ENCODE measurements at places on chromosomes 6 and 20.
A peak's percentile ranks its signal among the peaks of the same experiment; 100 is the strongest.

GRCh38 chr6:119310486-119311036 is 39.0 kb downstream of the MAN1A1 start:
- DNase-seq, result no peak

DNA sequence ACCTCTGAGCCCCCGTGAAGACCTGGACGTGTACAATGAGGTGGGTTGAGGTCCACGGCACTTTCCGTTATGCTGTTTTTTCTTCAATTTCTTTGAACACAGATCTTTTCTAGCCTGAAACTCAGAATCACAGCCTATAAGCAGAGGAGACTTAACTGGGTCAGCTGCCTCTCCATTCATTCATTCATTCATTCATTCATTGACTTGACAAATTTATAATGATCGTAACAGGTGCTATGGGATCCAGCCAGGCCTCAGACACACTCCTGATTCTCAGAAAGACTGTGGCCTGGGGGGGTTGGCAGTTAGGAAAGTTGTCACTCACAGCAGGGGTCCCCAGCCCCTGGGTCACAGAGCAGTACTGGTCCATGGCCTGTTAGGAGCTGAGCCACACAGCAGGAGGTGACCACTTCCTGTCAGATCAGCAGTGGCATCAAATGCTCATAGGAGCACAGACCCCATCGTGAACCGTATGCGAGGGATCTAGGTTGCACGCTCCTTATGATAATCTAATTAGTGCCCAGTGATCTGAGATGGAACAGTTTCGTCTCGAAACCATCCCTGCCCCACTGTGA is 38.6 kb upstream of the IRF4 start:
- DNase-seq, result no peak

- DNase-seq, result peak; percentile 15
Measured at GRCh38 chr20:44457016-44457415, 18.7 kb upstream of the TTPAL start.

DNA sequence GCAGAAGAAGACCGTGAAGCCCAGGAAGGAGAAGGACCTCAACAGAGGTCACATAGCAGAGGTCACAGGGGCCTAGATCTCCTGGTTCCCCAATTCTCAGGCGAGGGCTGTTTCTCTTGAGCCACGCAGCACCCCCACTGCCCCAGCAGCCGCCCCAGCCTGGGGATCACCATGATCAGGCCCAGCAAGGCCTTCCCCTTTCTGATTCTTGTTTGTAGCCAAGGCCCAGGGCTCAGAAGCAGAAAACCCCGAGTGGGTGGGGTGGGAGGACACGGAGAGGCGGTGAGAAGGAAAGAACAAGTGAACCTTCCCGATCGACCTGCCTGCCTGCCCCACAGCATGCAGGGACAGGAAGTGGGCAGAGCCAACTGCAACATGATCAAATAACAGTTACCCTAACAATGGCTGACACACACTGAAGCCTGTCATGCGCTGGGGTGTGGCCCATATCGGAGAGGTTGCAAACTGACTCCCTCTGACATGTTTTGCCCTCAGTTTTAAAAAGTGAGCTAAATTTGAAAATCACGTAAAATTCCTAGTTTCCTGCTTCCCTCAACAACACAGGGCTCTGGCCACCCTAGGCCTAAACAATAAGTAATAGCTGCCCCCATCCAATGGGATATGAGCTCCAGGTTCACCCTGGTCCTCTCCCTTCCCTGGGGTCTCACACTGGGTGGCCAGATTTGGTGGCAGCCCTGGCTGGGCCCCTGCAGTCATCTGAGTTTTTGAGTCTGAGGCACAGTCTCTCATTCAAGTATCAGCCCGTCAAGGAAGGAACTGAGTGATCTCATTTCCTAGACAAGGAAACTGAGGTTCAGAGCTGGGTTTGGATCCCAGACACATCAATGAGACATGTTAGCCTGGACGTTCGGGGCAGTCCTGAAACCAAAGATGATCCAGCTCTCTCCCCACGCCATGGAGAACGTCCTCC is 6.5 kb downstream of the PEDS1 start:
- no peak for DNase-seq

GRCh38 chr20:21826976-21827375 is 121.5 kb downstream of the PAX1 start:
- no peak for DNase-seq

- no peak for DNase-seq
Measured at GRCh38 chr20:14451458-14451857, 114.0 kb upstream of the FLRT3 start.

DNA sequence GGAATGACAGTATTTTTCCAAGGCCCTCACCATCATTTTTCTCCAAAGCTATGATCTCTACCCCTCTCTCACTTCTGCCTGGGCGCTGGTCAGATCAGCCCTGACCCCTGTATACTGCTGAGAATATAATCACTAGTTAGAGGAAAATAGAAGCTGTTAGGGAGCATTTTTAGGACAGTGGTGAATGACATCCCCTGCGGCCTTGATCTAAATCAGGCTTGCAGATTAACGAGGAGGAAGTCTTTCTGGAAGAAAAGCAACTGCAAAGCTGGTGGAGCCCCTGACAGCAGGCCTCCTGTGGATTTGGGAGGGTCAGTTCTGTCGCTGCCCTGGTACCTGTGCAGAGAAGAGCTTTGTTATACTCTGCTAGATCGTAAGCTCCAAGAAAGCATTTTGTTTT is 107.9 kb downstream of the RPP40 start:
- peak; percentile 25 for DNase-seq

DNA sequence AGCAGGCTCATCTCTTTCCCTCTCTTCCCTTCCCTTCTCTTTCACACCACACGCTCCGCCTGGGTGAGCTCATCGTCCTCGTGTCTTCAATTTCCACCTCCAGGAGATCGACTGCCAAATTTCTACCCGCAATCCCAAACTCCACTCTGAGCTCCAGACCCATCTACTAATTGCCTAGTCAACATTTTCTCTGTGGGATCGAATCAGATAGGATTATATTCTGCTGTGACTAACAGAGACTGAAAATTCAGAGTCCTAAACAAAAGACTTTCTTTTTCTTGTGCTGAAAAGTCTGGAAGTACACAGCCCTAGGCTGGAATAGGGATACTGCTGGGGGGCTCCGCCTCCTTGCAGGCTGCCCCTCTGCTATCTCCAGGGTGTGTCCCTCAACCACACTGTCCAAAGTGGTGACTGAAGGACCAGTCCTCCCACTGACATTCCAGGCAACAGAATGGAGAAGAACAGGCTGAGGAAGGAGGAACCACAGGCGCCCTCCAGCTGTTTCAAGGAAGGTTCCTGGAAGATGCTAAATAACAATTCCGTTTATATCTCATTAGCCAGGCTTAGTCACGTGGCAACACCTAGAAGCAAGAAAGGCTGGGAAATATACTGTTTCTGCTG is 5.0 kb upstream of the HSPA12B start:
- DNase-seq, result no peak

DNA sequence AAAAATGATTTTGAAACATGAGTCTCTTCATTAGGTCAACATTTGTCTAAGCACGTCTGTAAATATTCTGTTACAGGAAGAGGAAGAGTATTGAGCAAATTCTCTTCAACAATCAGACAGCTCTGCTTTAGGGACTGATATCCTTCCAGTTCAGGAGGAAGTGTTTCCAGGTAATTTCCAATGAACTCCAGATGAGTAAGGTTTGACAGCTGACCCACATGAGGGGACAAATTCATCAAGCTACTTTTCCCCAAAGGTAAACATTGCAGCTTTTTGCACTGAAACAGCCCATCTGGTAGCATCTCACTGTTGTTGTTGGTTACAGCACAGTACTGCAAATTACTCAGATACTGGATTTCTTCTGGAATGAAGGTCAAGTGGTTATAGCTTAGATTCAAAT is 18.1 kb downstream of the ENPP1 start:
- no peak for DNase-seq

DNA sequence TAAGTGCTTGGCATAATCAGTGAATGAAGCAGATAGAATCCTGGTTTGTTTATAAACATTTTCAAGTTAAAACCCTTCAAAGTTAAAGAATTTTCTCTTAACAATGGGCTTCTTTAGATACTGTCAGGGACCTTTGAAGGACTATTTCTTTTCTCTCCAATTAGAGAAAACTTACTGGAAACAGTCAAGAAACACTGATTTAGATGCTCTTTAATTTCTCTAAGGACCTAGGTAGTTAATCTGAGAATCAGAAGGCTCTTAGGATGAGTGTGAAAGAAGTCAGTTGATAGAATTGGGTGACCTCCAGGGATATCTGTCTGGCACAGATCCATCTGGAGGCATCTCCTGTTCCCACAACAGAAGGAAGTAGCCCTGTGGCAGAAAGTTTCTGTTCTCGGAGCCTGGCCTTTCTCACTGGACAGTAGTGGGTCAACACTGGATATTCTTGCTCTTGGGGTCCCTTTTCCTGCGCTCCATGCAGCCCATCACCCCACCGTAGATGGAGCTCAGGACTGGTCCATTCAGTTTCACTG is 22.5 kb downstream of the KIAA0408 start:
- no peak for DNase-seq

GRCh38 chr6:169990095-169991030 is 238.9 kb downstream of the ERMARD start:
- DNase-seq, result no peak

DNA sequence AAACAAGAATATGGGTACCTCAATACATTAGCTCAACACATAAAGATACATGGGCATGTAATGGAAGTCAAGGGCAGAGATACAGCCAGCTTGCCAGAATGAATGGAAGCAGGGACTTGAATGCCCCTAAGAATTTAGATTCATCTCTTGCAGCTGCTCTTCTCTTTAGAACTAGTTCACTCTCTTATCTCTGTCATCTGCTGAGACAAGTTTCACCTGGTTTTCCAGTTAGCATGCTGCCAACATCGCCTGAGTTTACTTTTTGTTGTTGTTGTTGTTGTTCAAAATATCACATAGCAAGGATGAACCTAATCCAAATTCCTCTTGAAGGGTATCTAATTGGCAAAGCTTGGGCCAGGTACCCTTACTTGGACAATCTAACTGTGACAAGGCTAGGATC is 14.1 kb upstream of the PAQR8 start:
- DNase-seq, result no peak

DNA sequence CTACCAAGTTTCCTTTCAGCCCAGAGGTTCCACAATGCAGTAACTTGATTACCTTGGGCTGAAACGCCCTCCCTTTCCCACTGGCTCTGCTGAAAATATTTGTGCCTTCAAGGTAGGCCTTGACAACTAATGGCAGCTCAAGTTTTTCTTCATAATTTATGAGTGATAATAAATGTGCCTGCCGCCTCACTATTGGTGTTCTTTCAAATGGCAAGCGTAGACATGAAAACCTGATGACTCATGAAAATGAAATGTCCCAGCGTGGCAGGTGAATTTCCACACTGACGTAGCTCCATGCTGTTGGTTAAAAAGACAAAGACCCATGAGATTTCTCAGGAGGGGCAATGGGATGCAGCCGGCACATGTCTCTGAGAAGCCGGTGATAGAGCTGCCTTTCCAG is 107.2 kb upstream of the GGTLC1 start:
- DNase-seq, result no peak

DNA sequence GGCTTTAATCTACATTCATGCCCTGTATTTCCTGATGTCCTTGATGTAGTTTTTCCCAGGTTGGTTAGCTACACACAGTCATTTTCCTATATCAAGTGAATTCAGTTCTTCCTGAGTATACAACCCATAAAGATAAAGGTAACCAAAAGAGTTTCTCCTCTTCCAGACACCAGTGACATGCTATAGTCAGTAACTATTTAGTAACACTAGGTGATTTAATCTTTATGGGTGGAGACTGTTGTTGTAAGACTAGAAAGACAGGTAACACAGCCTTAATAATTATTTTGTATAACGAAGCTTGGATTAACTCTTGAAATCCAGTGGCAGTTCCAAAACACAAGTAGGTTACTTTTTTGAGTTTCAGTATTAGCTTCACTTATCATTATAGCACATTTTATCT is 17.6 kb downstream of the MCUR1 start:
- DNase-seq, result no peak

- DNase-seq, result no peak
Measured at GRCh38 chr6:53795702-53796450, 1.1 kb downstream of the LRRC1 start.

DNA sequence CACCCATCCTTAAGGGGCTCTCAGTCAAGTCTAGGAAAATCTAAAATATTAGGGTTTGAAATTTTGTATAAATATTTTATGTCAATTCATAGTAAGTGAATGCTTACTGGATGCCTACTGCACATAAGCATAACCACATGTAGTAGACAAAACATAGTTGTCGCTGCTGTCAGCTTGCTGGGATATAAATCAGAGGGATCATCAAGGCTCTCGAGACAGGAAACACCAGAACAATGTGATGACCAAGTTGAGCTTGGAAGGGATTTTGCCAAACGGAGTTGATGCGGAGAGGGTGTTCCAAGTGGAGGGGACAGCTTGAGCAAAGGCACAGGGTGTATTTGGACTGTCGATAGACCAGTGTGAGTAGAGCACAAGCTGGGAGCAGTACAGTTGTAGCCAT is 105.8 kb upstream of the SUPT3H start:
- DNase-seq, result no peak

GRCh38 chr6:142444376-142444775 is 142.6 kb downstream of the ADGRG6 start:
- no peak for DNase-seq

- no peak for DNase-seq
Measured at GRCh38 chr20:54221996-54222890, 14.4 kb downstream of the PFDN4 start.

DNA sequence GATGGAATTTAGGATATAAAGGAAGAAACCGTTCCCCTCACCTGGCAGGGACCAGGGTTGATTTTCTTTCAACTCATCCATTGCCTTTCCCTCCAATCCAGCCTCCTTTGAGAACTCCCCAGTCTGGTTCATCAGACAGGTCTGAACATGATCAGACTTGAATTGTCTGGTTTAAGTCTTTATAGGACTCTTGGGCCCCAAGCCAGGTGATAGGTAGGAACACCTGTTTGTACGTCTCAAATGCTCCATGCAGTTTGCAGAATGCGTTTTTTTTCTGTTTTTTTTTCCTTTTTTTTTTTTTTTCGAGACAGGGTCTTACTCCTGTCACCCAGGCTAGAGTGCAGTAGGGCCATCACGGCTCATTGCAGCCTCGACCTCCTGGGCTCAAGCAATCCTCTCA is 4.1 kb upstream of the CEP250 start:
- DNase-seq, result no peak

- no peak for DNase-seq
Measured at GRCh38 chr20:63698739-63699465, 2.5 kb downstream of the TNFRSF6B start.

- no peak for DNase-seq
Measured at GRCh38 chr6:142942238-142942637, 2.7 kb downstream of the HIVEP2 start.

Data from NCI-H2227 treated with DMSO at 0.1 percent for 48 hours (cell line).